ENCODE measurements at places on chromosomes 1 and 21.

- peak; percentile 9 for DNase-seq
Measured at GRCh38 chr1:55212349-55213150, 2.6 kb downstream of the USP24 start.

GRCh38 chr1:31428436-31429221 lies 15.6 kb downstream of the SERINC2 start:
- no peak for DNase-seq

GRCh38 chr1:176789571-176790090 lies 326.7 kb downstream of the PAPPA2 start:
- no peak for DNase-seq

- no peak for DNase-seq
Measured at GRCh38 chr1:228212415-228212965, 4.6 kb downstream of the OBSCN start.

- DNase-seq = no peak
Measured at GRCh38 chr1:29586991-29587745, 350.8 kb downstream of the PTPRU start.

- no peak for DNase-seq
Measured at GRCh38 chr1:219837274-219837993, 90.9 kb downstream of the SLC30A10 start.

- no peak for DNase-seq
Measured at GRCh38 chr1:208098773-208099172, 145.4 kb downstream of the PLXNA2 start.

GRCh38 chr1:230065571-230065970 lies 1.5 kb upstream of the GALNT2 start:
- DNase-seq = no peak
